Skeletal muscle tissue (tissue), 5 donors: ENCODE measurements at places on chromosomes 6 and 20. TPM values are rescaled to one million over a fixed set of nuclear protein-coding genes. Genes with fewer than 3 reads are reported as not detected.

Gene IPCEF1
- 2.1 TPM for total RNA-seq

Gene DEFB116
- total RNA-seq, result not detected

Gene GJA10
- not detected for total RNA-seq

Gene FRK
- total RNA-seq, result 1.6 TPM

Gene KATNA1
- total RNA-seq, result 30.8 TPM

Gene ZNF831
- under 0.01 TPM for total RNA-seq

Gene CAPN11
- 0.52 TPM for total RNA-seq

Gene TNF
- not detected for total RNA-seq

Gene GABBR1
- 9.9 TPM for total RNA-seq

Gene WDR27
- 24.5 TPM for total RNA-seq

Gene GPR6
- not detected for total RNA-seq

Gene ETV7
- not detected for total RNA-seq

Gene C20orf141
- not detected for total RNA-seq

Gene HLA-F
- total RNA-seq, result 12.0 TPM

Gene EEF1A1
- 25,587 TPM for total RNA-seq

Gene TULP1
- total RNA-seq, result 0.52 TPM

Gene HTR1B
- total RNA-seq, result not detected

Gene KHDC1L
- not detected for total RNA-seq

Gene LST1
- 3.7 TPM for total RNA-seq

Gene WFDC5
- total RNA-seq, result not detected

Gene EYS
- 2.1 TPM for total RNA-seq
